HuH-7.5 (cell line): ENCODE measurements at places on chromosomes 2 and 18.

DNA sequence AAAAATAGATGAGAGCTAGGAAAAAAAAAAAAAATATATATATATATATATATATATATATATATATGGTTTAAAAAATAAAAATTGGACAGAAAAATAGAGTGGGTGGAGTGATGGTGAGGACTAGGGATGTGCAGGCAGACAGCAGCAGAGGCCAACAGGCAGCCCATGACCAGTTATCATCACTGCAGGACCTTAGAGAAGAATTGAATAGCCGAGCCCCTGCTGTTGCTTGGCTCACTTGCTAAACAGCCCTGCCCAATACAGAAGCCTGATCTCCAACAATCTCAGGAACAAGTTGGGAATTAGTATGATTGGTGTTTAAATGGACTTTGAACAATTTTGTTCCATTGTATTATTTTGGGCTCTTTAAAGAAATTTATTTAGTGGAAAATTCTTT is 967.5 kb upstream of the PIK3C3 start:
- no peak for DNase-seq

DNA sequence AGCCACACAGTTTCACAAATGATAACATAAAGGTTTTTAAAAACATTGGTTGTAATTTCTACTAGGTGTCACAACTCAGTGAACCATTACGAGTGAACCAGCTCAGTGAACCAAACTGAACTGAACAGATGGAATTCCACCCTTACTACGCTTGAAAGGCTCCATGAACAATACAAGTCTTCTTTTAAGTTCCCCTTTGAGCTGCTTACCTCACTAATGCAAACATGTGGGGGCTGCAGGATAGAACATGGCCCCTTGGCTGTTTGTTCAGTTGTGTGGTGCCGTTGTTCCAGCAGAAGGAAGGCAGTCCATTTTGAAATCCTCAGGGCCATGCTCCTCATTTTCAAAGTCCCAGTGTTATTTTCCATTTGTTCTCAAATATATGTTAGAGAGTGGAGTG is 30.7 kb upstream of the KLHL14 start:
- DNase-seq, result no peak

DNA sequence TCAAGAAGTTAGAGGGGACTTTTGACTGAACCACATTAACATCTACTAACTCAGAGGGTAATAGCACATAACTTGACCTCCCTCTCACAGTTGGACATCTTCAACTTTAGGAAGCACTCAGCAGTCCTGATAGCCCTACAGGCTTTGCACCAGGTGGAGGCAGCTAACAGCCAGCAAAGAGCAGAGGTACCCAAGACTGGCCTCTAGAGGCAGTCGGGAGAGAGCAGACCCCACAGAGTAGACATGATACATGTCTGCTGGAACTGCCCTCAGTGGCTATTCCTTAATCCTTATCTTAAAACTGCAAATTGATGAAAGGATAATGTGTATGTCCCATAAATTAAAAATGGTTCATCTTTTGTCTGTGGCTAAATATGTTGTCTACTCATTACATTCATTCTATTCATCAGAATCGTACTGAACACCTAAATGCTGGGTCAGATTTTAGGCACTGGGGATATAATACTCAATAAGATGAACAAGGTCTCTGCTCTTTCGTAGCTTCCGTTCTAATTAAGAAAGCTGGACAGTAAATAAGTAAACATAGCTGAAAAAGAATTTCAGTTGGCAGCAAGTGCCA is 49.8 kb downstream of the CAB39 start:
- DNase-seq, result peak; percentile 42

DNA sequence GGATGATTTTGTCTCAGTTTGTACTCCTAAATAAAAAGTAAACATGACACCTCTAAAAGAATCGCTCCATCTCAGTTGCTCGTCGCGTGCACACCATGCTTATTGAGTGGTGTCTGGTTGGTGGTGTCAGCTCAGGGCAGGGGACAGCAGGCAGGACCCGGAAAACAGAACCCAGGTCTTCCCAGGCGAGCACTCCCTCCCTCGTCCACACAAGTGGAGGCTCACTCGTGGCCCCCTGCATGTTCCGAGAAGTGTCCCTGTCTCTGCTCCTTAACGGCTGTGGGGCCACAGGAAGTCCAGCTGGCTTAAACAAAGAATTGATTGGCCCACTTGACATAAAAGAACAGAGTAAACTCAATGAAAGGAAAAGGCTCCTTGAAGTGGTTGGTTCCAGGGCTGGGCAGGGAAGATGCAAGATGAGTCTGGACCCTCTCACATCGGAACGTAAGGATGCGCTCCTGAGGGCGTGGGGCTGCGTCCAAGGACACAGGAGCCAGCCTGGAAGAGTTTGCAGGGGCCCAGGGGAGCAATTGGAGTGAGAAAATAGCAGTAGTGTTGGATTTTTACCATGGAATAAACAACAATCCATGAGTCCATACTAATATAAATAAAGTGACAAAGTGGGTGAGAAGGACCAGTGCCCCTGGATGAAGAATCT is 13.1 kb upstream of the CNDP1 start:
- DNase-seq, result no peak

DNA sequence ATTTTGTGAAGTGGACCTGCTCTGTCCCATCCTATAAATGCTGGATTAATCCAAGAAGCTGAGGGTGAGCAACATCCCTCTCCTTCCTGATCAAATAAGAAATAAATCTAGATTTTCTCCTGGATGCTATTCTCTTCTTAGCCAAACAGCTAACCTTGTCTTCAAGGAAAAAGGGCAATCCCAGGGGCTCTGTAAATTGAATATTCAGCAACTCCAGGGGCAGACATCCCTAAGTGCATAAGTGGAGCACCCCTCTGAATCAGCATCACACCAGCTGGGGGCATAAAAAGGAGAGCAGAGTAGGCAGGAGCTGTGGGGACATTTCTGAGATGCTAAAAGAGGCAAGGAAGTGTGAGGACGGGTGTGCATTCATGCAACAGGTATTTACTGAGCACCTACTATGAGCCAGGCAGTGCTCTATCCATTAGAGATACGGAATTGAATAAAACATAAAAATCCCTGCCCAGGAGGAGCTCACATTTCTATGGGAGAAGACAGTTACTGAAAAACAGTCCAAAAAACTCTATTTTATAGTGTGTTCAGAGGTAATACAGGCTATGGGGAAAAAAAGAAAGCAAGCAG is 2.8 kb upstream of the STEAP3 start:
- no peak for DNase-seq

GRCh38 chr2:46647041-46647440 is 167.7 kb downstream of the TMEM247 start:
- DNase-seq, result no peak

DNA sequence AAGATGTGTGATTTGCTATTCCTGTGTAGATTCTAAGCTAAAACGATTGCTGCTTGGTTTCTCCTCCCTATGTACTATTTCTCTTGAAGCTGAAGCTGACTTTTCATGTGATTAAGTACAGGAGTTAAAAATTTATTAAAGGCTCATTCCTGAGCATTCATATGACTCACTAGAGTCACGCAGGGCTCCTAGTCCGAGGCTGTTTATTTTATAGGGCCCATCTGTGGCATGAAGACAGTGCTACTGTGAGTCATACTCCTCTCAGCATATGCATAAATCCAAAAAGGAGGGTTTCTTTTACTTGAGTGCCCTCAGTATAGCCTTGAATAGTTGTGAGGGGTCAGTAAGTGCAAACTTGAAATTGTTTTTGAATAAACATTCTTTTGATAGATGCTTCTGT is 378.8 kb downstream of the PTPRM start:
- DNase-seq, result no peak

- DNase-seq, result no peak
These were observed 137.7 kb downstream of the CD8B2 start for GRCh38 chr2:106624787-106625380.

DNA sequence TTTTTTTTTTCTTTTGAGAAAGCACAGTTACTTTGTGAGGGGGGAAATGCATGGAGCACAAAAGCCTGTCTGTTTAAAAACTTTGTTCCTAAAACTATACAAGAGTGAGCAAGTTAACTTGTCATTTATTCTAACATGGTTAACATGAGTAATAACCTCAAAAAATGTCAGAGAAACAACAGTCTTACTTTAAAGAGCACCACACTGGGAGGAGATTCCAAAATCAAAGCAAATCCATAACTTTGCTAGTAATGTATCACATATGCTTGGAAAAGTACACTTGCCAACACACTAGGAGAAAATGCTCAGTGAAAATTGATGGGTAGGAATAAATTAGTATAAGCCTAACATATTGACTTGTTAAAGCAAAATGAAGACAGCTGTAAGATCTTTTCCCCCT is 157.1 kb downstream of the PRPF40A start:
- DNase-seq, result no peak

GRCh38 chr2:59733970-59734369 is 819.5 kb downstream of the BCL11A start:
- DNase-seq, result no peak

DNA sequence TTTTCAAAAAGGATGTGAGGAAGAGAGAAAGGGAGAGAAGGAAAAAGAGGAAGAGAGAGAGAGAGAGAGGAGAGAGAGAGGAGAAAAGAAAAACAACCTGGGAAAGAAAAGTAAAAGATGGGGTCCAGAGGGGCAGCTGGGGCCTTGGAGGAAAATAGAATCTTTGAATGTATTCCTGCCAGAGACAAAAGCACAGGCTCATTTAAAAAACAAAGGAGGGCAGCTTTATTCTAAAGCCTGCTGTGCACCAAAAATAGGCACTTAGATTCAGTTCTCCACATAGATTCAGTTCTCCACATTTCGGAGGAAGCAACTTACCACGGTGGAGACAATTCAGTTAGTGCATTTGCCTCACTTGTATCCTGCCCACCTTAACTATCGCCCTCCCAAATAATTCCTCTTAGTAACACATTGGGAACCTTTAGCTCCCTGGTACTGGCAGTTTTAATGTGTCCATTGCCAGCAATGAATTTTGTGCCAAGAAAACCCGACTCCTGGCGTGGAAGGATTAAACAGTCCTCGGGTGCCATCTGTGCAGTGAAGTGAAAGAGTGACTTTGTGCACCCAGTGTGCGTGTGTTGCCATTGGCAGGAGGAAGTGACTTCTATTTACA is 71.3 kb downstream of the DPP4 start:
- DNase-seq, result no peak

DNA sequence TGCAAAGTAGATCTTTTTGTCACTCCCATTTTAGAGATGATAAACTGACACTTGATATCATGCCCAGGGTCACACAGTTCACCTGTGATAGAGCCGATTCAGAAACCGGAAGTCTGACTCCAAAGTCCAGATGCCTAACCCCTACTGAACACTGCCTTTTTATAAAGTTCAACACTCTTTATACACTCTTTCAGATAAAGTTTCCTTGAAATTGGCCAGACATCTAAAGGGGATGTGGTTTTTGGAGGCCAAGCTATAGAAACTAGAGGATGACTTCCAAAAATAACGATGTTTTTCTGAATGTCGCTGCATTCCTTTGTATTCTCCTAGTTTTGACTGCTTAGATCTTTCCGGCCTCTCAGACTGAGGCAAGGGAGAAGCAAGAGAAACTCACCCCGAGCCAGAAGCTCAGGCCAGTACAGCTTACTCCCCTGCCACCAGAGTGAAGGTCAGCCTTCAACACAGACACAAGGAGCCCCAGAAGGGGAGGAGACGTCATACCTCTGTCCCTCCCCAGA is 61.8 kb downstream of the NRP2 start:
- DNase-seq, result no peak

DNA sequence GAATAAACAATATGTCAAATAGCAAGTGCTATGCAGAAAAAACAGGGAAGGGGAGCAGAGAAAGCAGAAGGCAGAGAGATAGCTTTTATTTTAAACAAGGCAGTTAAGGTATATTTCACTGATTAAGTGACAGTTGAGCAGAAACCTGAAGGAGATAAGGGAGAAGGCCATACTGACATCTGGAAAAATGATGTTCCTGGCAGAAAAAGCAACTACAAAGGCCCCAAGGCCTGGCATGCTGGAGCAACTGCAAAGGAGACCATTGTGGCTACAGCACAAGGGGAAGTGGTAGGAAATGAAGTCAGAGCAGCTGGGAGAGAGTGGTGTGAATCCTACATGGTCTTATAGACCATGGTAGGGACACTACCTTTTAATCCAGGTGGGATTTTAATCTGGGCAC is 8.9 kb upstream of the PCBP1 start:
- DNase-seq, result no peak

DNA sequence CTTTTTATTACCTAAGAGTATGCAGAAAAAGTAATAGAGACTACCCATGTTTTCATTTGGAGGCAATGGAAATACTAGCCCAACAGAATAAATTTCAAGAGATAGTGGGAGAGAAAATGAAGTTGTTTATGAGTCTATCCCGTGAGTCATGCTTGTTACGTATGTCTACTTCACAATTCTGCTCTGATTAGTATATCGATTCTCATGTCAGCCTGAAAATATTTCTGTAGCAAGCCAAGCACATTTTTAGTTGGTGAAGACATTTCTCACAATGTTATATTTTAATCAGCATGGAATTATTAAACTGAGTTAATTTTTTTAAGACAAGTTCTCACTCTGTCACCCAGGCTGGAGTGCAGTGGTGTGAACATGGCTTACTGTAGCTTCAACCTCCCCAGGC is 346.1 kb downstream of the RPRM start:
- DNase-seq, result no peak

- no peak for DNase-seq
These were observed 366.0 kb downstream of the TGIF1 start for GRCh38 chr18:3815991-3816390.

GRCh38 chr2:23041443-23041842 is 343.5 kb upstream of the KLHL29 start:
- DNase-seq, result no peak

DNA sequence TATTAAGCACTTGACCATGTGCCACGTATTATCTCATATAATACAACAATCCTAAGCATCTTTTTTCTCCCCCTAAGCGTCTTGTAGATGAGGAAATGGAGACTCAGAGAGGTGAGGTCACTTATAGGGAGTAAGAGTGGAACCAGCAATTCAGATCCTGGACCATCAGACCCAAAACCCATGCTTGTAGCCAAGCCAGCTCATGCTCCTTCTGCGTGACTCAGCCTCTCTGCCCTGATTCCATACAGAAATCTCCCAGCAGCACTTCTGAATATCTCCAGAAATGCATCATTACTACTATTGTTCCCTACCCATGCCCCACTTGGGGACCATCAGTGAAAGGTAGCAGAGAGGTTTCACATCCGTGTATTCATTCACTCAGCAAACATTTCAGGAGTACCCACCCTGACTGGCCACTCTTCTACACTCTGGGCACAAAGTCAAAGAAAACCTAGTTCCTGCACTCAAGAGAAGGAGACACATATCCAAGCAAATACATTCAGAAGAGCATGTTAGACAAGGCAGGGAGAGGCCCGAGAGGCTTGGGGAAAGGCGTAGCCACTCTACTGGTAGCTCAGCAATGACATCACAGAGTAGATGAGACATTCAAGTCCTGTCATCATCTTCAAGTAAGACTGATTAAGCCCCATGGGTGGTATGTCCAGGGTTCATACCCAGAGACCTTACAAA is 141.9 kb downstream of the MTCL1 start:
- no peak for DNase-seq
